Activated naive CD4-positive, alpha-beta T cell treated with anti-CD3 and anti-CD28 coated beads, Interleukin-2, amount 50 U/mL, for 72 hours (primary cell): ENCODE measurements at places on chromosomes 1 and 21. TPM values are rescaled to one million over a fixed set of nuclear protein-coding genes. Genes with fewer than 3 reads are reported as not detected.

DNA sequence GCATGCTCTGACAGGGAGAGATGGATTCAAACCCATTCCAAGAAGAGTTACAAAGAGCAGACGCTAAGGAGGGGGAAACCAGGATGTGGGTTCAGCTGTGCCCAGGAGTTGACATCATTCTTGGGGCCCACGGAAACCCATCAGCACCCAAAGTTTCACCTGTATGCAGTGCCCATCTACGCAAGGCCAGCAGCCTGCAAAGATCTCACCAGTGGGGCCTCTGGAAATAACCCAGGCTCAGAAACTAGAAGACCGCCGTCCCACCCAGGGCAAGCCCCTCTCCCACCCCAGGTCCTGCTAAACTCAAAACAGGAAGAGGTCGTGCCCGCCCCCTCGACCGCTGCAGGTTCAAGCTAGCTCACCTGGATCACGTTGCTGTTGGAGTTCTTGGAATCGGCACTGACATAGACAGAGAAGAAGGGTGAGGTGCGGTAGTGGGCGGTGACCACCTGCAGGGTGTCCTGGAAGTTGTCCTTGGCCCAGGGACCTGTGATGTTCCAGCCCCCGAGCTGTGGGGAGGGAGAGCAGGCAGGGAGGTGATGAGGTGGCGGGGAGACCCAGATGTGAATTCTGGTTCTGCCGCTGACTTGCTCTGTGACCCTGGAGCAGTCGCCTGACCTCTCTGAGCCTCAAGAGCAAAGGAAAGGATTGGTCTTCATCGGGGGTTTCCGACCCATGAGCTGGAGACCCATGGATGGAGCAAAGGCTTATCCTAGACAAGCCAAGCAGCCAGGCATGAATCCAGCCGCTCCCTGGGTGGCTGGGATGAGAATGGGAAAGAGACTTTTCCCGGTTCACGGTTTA, 31.7 kb downstream of the ECE1 start:
- DNase-seq: no peak

GRCh38 chr1:231702804-231703203, 76.2 kb downstream of the DISC1 start:
- DNase-seq: no peak

DNA sequence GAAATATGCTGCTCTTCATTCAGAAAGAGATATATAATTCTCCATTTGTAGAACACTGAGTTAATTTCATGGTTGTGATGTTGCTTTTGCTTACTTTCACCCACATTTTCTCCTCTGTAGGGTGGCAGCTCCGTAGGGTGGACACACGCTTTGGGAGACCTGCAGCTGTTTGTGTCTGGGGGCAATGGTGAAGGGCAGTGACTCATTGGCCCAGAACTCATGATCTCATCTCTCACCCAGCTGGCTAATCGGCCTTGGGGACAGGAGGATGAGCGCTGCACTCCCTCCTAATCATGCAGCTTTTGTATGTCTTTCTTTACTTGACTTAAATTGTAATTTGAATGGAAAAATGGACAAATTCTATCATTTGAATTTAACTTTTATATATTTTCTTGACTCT, 9.6 kb downstream of the DISC1 start:
- DNase-seq: no peak

DNA sequence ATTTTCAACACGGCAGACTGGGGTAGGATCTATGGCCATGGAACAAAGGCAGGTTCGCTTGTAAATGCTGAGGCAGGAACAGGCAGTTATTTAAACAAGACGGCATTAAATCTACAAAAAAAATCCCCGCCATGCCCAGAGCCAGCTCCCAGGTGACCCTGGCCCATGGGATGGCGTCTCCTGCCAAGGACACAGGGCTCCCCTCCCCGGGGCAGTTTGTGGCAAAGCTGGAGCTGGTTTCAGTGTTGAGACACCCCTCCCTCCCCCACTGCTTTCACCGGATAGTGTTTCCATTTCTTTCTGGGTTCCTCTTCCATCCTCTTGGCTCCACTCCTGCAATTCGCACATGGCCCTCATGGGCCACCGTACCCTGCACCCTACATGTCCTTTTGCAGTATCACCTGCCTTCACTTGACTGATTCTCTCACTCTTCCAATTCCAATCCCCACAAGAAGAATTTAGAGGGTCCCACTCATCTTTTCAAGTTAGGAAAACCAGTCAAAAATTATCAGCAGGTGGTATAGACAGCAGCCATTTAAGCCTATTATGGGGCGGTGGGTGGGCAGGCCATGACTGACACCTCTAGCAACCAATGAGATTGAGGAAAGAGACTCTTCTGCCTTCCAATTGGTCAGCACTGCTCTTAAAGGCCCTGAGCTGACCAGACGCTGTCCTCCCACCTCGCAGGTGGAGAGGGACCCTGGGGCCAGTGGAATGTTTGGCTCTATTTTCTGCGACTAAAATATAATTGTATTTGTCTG, 52.0 kb downstream of the OLIG1 start:
- DNase-seq: no peak

AMIGO1 gene
- total RNA-seq: 1.3 TPM
